ENCODE measurements at places on chromosomes 1 and 21. TPM values are rescaled to one million over a fixed set of nuclear protein-coding genes. Genes with fewer than 3 reads are reported as not detected.

- no peak for DNase-seq
- H3K4me3 ChIP-seq = no peak overlapping the region
- peaks cover 34% of the 10 kb centered on the region for H3K4me1 ChIP-seq
- H3K36me3 ChIP-seq = no peaks in the 10 kb centered on the region
Measured at GRCh38 chr1:107689733-107690132, 275.2 kb downstream of the VAV3 start.

DNA sequence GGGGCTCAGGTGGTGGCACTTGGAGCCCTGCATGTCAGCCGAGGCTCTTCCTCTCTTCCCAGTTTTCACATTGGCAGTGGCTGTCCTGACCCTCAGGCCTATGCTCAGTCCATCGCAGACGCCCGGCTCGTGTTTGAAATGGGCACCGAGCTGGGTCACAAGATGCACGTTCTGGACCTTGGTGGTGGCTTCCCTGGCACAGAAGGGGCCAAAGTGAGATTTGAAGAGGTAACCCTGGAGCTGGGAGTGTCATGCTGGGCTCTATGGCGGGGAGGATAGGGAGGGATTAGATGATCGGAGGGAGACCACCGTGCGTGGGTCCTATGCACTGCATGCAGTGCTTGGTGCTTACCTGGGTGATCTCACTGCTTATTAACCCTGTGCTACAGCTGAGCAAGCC, 13.5 kb downstream of the AZIN2 start:
- peak; percentile 50 for DNase-seq
- H3K27ac ChIP-seq = no peak overlapping the region
- H3K4me1 ChIP-seq = peaks cover 5% of the 10 kb centered on the region
- no peak overlapping the region for H3K4me3 ChIP-seq
- H3K36me3 ChIP-seq = peaks cover 3% of the 10 kb centered on the region

Gene RAB42
- 2.7 TPM for total RNA-seq

- peaks cover 45% of the 10 kb centered on the region for H3K4me1 ChIP-seq
- DNase-seq = no peak
- H3K36me3 ChIP-seq = peaks cover 7% of the 10 kb centered on the region
- no peak overlapping the region for H3K4me3 ChIP-seq
Measured at GRCh38 chr1:8809342-8809736, 8.1 kb downstream of the RERE start.

DNA sequence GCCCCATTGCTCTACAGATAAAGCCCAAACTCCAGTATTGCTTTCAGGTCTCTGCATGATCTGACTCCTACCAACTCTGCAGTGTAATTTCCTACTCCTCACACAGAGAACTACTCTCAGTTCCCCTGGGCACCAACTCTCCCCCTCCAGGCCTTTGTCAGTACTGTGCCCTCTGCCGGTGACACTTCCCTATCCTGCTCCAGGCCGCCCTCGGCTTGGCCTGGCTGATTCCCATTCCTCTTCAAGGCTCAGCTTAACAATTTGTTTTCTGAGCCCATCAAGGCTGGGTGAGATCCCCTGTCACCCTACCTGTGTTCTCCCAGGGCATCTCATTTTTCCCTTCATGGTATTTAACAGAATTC, 2.6 kb downstream of the SLAMF8 start:
- H3K4me1 ChIP-seq = peaks cover 4% of the 10 kb centered on the region
- H3K27me3 ChIP-seq = peaks cover 38% of the 10 kb centered on the region
- H3K36me3 ChIP-seq = no peaks in the 10 kb centered on the region
- H3K27ac ChIP-seq = no peak overlapping the region

DNA sequence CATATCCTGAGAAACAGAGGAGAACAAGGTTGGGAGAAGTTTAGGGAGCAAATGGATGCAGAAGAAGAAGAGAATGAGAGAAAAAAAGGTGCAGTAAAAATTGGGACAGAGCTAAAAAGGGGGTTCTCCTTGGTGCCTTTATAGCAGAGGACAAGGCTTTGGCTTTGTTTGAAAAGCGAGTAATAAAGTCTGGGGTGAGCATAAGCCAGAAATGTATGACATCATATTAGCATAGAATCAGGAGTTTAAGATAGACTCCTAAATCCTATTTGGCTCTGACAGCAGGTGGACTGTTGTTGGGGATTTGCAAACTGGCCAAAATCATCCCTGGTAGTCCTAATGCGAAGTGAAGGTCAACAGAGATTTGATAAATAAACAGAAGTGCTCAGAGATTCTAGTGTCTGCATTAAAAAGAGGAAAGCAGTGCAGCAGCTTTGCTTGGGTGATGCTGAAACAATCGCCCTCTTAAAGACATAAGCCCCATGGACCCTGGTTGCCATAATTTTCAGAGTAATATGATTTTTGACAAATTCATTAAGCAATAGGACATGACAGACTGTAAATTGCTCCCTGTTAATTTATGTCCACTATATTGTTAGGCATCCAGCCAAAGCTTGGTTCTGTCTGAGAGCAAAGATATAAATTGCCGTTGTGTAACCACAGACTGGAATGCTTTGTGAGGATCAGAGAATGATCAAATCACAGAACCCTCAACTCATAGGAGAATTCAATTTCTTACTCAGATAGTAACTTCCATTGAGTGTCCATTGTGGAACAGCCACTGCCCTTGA, 385.0 kb upstream of the NFIA start:
- no peak for DNase-seq
- no peak overlapping the region for H3K27ac ChIP-seq
- H3K4me1 ChIP-seq = peaks cover 11% of the 10 kb centered on the region
- no peak overlapping the region for H3K4me3 ChIP-seq
- peaks cover 8% of the 10 kb centered on the region for H3K27me3 ChIP-seq

Gene NRIP1
- 88.6 TPM for total RNA-seq

GRCh38 chr1:41856944-41857285, 61.8 kb downstream of the HIVEP3 start:
- H3K27me3 ChIP-seq = peaks cover 18% of the 10 kb centered on the region
- H3K4me1 ChIP-seq = peaks cover 19% of the 10 kb centered on the region
- no peak overlapping the region for H3K4me3 ChIP-seq
- no peak for DNase-seq

GRCh38 chr1:111505641-111506119, 2.2 kb upstream of the ADORA3 start:
- no peak overlapping the region for H3K27ac ChIP-seq
- H3K27me3 ChIP-seq = peaks cover 15% of the 10 kb centered on the region
- peaks cover 6% of the 10 kb centered on the region for H3K4me1 ChIP-seq
- no peaks in the 10 kb centered on the region for H3K36me3 ChIP-seq
- H3K4me3 ChIP-seq = no peak overlapping the region

DNA sequence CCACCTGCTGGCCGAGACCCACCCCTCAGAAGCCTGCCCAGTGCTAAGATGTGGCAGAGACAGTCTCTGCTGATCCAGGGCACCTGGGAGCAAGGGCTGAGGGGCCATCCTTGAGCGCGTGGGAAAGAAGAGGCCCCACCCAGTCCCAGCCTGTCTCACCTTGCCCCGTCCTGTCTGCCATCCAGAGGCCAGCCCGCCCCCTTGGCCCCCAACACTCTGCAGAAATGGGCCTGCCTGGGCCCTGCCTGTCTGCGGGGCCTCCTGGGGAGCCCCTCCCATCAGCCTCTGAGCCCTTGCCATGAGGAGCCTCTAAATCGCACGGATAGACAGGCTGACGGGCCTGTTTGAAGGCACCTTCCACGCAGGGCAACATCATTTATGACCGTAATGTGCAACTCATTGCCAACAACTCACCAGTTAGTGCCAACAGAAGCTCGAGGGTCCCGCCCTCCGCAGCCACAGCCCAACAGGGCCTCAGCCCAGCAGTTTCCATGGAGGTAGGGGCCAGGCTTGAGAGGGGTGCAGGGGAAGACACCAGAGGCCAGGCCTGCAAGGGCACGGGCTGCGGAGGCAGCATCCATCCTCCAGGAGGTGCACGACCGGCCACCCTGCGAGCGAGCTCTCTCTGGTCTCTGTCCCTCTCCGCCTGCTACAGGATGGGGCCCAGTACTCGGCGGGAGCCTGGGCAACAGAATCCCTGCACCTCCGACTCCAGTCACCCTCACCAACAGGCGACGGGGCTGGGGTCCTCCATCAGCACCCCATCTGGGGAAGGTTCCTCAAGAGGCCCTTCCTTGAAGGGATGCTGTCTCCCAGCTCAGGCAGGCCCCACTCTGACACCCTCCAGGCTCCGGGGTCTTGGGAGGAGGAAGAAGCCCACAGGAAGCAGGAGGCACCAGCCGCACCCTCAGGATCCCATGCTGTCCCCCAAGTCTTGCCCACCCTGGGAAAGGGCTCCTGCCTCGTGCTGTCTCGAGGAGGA, 78.0 kb downstream of the MEGF6 start:
- H3K27ac ChIP-seq = no peak overlapping the region
- no peaks in the 10 kb centered on the region for H3K27me3 ChIP-seq
- H3K4me1 ChIP-seq = peaks cover 9% of the 10 kb centered on the region
- H3K36me3 ChIP-seq = no peaks in the 10 kb centered on the region
- no peak overlapping the region for H3K4me3 ChIP-seq

Gene SDE2
- total RNA-seq = 15.0 TPM
